ENCODE measurements at places on chromosomes 5 and 9. TPM values are rescaled to one million over a fixed set of nuclear protein-coding genes. Genes with fewer than 3 reads are reported as not detected.

DNA sequence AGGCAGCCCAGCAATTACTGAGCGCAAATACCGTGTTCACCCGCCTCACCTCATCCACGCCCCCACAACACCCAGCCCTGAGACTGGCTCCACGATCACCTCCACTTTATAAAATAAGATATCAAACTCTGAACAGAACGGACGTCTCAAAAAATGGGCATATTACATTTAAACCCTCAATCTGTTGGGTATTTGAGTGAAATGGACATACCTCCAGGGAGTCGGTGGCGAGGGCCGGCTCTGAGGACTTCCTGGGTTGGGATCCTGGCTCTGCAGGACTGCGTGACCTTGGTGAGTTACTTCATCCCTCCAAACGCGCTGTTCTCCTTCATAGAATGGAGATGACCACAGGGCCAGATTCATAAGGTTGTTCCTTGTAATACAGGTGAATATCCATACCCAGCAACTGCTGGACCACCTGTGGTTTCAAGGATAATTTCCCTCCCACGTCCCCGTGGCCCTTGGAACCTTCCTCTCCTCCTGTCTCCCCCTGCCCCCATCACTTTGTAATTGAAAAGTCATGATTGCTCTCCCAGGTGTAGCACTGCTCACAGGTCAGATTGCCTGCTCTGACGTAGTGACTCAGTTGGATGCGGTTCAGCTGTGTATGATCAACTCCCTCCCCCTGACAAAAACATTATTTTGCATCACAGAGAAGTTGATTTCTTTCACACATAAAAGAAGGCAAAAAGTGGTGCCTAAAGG, 135.6 kb downstream of the KCNIP1 start:
- no peak for DNase-seq

- no peak for DNase-seq
Observed at GRCh38 chr5:96763026-96763425, 44.7 kb downstream of the ERAP1 start.

DNA sequence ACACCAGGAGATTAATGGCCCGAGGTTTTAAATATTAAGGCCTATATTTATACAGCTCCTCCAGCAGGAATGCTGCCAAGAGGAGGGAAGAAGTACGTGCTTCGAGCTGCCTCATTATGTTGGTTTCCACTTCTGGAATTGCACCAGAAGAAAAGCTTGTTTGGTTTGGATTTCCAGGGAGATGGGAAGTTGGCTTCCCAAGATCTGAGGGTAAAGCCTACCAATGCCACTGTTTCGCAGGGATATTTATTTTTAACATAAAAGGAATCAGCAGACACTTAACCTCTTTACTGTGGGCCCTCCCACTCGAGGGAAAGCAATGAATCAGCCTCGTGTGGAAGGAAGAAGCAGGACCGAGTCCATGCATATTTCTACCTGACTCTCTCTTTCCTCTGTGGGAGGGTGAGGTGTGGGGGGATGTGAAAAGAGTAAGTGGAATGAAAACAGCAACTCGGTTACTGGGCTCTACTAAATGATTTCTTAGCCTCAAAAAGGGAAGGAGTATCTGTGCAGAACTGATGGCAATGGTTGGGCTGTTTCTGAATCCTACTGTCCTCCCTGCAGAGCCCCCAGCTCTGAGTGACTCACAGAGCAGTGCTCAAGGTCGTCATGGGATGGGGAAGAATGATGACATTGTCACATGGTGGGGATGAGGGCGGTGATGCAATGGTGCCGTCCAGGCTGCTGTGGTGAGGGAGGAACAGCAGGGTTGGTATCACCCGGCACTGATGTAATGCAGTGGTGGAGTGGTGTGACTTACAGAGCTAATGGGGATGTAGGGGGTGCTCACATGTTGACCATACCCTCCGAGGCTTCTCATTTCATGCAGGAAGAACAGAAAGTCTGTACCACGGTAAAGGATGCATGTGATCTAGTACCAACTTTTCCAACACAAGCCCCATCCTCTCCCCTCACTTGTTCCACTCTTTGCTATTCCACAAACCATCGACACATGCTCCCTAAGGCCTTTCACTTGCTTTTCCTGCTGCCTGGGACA, 215.0 kb upstream of the PANK3 start:
- peak; percentile 28 for DNase-seq

Gene GLDC
- polyA plus RNA-seq = 0.44 TPM
